Prostate gland (tissue), 2 donors: ENCODE measurements at places on chromosomes 12 and 14. TPM values are rescaled to one million over a fixed set of nuclear protein-coding genes. Genes with fewer than 3 reads are reported as not detected.

KLRB1 gene
- not detected for total RNA-seq

ACOT4 gene
- total RNA-seq, result 2.1 TPM

SLC35F4 gene
- 2.4 TPM for total RNA-seq

LRP1-AS gene
- total RNA-seq, result not detected

BRI3BP gene
- total RNA-seq, result 3.4 TPM

KLRF2 gene
- total RNA-seq, result not detected

FKBP11 gene
- 12.1 TPM for total RNA-seq

PLCZ1 gene
- total RNA-seq, result not detected

CACNA1C gene
- 18.2 TPM for total RNA-seq

GPRC5D gene
- not detected for total RNA-seq
